ENCODE measurements at places on chromosomes 3 and 15.

DNA sequence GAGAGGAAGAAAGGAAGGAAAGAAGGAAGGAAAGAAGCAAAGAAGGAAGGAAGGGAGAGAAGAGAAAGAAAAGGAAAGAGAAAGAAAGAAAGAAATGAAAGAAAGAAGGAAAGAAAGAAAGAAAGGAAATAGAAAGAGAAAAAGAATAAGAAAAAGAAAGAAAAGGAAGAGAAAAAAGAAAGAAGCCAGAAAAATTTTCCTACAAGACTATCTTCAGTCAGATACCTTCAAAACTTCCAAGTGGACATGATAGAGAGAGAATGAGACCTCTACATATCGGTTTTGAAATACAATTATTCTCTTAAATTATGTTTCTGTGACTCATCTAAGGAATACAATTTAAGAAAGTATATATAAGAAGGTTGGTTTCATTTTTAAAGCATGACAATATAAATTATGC, 1369.0 kb downstream of the ZPLD1 start:
- no peak for DNase-seq

DNA sequence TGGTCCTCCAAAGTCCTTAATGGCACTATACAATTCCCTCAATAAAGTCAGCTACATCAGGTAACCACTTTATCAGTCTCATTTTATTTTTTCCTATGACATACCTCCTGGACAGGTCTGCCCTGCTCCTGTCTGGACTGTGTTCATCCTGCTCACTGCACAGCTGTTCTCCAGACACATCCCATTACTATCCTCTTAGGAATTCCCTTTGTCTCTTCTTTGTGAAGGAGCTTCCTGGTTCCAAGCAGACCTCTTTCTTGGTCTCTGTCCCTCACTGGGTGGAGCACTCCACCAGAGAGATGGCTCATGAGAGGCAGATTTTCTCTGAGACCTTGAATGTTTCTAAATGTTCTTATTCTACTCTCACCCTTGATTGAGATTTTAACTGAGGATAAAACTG, 60.1 kb downstream of the KY start:
- DNase-seq, result no peak

- peak; percentile 38 for DNase-seq
Observed at GRCh38 chr3:133256787-133257483, 142.9 kb upstream of the BFSP2 start.

GRCh38 chr3:73550032-73550431, 74.7 kb downstream of the PDZRN3 start:
- no peak for DNase-seq

DNA sequence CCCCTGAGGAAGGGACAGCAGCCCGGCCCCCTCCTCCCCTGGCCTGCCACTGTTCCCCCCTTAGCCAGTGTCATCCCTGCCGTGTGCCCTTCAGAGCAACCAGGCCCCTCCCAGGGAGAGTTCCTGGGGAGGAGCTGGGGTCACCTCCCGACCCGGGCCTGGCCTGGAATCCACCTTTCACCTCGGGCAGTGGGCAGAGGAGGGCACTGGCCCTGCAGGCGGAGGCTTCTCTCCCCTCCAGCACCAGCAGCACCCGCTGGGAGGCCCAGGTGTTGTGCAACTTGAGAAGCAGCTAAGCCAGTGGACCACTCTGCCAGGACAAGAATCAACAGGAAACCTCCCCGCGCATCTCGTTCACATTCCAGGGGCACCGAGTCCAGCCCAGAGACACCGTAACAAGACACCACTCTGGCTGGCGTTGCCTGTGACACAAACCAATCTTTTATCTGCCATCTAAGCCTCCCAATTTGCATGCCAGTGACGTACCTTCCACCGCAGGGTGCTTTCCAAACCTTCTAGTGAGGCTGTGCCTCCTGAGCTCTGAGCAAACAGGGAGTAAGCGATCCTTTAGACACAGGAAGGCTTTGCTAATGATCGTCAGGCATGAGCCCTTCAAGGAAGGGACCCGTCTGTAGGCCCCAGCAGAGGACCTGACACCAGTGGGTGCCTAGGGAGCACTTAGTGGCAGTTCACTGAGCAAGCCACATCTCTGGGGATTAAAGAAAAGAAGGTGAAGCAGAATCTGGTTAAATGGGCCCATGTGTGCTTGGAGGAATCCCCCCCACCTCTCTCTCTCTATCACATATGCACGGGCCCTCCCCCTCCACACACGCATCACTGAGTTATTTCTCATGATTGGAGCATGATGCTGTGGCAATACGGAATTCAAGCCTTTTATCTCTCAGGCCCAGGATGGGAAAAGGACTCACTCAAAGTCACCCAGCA, 98.9 kb upstream of the TLE3 start:
- DNase-seq, result peak; percentile 64

DNA sequence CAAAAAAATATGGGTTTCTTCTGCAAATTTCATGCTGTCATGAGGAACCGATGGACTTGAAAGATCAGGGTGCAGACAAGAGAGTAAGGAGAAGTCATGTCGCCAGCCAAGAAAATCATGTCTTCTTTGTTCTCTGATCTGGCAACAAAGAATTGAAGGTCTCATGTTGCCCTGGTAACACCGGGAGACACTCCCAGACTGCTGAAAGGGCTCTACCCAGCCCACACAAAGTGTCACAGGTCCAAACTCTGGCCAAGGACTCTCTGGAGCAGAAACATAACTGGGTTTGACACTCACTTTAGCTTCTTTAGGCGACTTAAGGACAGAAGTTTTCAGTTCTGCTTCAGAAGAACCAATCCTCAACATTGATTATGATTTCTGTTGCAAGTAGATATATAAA, 42.9 kb downstream of the SIDT1 start:
- DNase-seq, result no peak

Measured in fibroblast of skin of scalp (primary cell).